ENCODE measurements at places on chromosomes 5 and 9. TPM values are rescaled to one million over a fixed set of nuclear protein-coding genes. Genes with fewer than 3 reads are reported as not detected.

Gene NEURL1B
- total RNA-seq: 0.64 TPM

Gene TMEM141
- total RNA-seq: 39.6 TPM

Gene GABRA6
- total RNA-seq: not detected

Gene CNTFR
- total RNA-seq: not detected

Gene LMX1B
- not detected for total RNA-seq

Gene ARRDC3
- total RNA-seq: 13.8 TPM

Gene IFNA21
- not detected for total RNA-seq

Gene SPATA6L
- total RNA-seq: 0.91 TPM

Gene TAF1L
- total RNA-seq: not detected

Gene RFESD
- total RNA-seq: 9.1 TPM

Gene TPD52L3
- total RNA-seq: not detected

Gene ORM1
- not detected for total RNA-seq

Gene SLC6A18
- not detected for total RNA-seq

Gene IL9
- not detected for total RNA-seq

Gene FRMD3
- total RNA-seq: not detected

Gene ADCY2
- not detected for total RNA-seq

Gene TGFBR1
- 16.9 TPM for total RNA-seq
